ENCODE measurements at places on chromosomes 7 and 10.

DNA sequence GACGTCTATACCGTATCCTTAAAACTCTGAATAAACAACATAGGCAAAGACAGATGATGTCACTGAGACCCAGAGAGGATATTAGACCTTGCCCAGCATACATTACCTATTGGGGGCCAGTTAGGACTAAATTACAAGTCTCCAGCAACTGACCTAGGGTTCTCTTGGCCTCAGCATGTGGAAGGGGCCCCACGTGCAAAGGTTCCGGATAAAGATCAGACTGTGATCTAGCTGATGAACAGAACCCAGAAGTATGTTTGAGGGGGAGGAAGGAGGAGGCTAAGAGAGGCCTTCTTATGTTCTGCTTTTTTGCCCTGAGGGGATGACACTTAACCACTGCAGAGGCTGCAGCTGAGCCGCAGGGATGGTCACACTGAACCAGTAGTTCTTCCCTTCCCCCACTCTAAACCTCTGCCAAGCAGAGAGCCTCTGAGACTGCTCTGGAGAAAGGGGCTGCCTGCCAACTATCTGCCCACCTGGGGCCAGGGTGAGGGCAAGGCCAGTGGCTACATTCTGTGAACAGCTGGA is 24.0 kb upstream of the KMT2C start:
- DNase-seq: no peak
- no peaks in the 10 kb centered on the region for H3K36me3 ChIP-seq
- H3K4me1 ChIP-seq: no peaks in the 10 kb centered on the region
- H3K27ac ChIP-seq: peak overlapping the region; percentile 41
- no peak overlapping the region for H3K4me3 ChIP-seq

DNA sequence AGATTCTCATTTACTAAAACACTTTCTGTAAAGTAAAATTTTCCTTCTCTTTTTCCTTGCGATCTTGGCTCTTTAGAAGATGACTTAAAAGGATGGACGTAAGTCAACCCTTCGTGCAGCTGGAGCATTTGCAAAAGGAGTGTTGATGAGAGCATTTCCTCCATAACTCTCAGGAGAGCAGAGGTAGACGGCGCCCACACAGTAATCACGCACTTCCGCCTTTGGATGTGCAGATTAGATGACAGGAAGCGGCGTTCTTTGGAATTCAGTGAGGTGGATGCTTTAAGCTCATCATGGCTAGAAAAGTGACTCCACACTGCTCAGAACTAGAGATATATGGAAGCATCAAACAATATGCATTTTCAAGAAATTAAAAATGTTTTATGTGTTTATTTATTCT is 43.0 kb upstream of the NPS start:
- no peak overlapping the region for H3K4me3 ChIP-seq
- H3K4me1 ChIP-seq: no peaks in the 10 kb centered on the region
- no peak for DNase-seq
- H3K27me3 ChIP-seq: no peaks in the 10 kb centered on the region
- no peaks in the 10 kb centered on the region for H3K36me3 ChIP-seq

DNA sequence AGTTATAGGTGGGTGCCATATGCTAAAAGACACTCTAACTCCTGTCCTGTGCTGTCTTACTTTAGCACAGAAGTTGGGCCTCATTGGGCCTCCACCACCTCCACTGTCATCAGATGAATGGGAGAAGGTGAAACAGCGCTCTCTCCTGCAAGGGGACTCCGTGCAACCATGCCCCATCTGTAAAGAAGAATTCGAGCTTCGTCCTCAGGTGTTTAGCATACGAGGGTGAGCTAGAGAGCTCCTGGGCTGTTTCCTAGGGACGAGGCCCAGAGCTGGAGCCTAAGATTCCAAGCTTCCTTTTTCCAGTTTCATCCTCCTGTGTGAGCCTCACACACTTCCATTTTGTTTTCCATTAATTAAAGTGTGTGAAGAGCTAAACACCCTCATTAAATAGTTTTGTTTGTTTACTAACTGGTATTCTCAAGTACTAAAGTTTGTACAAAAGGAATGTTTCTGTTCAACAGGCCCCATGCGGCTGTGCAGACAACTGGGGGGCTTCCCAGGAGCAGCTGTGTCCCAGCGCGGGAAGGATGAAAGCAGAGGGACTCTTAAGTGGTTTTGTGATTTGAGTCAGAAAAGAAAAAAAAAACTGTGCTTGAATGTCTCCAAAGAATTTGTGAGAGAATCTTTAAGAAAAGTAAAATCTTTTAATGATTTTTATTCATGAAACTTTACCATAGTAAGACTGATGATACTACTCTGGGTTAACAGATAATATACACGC is 14.1 kb downstream of the RNF32 start:
- DNase-seq: no peak
- no peak overlapping the region for H3K4me3 ChIP-seq
- H3K4me1 ChIP-seq: no peaks in the 10 kb centered on the region
- H3K27ac ChIP-seq: no peak overlapping the region

DNA sequence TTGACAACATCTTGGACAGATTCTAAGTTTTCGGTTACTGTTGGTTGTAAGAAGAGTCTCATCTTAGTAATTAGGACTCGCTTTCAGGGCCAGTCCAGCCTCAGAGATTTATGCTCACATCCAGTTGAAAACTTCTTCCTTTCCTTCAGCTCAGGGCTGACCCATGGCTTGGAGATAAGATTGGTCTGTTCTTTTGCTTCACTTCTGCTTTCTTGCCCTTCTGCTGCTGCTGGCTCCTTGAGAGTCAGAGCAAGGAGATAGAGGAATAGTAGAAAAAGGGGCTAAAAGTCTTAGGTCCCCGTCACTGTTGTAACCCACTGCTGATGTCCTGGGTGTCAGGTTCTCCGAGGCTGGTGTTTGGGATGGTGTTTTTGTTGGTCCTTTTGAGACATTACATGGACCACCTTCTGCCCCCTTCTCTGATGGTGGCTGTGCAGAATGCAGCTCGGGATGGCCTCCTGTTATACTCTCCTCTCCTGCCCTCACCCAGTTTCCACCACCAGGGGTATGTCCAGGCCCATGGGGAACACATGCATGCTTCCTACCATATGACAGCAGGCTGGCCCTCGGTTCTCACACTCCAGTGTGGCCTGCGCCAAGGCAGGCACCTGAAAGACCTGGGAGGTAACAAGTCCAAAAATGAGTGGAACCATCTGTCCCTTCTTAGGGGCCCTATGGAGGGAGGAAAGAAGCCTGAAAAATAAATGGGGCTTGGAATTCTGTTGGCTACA is 67.8 kb upstream of the PCBD1 start:
- no peaks in the 10 kb centered on the region for H3K4me1 ChIP-seq
- H3K4me3 ChIP-seq: no peak overlapping the region
- DNase-seq: no peak
- no peaks in the 10 kb centered on the region for H3K27me3 ChIP-seq
- H3K27ac ChIP-seq: no peak overlapping the region

GRCh38 chr7:4733936-4734528 is 41.4 kb upstream of the AP5Z1 start:
- H3K4me3 ChIP-seq: no peak overlapping the region
- DNase-seq: no peak
- no peaks in the 10 kb centered on the region for H3K27me3 ChIP-seq
- no peak overlapping the region for H3K27ac ChIP-seq
- H3K36me3 ChIP-seq: no peaks in the 10 kb centered on the region

DNA sequence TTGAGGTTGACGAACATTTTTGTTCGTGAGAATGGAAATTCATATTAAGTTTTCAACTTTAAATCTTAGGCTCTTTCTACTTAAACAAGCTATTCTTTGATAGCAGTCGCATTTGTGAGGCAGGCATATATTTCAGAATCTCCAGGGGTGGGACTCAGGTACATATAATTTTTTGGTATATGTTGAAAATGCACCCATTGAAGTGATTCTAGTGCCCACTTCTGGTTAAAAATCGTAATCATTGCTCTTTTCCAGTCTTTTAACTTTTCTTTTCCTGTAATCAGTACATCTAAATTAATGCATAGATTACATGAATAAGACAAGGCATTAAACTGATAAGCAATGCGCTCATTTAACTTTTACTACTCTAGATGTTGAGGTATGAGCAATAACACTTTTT is 67.8 kb downstream of the ZNRF2 start:
- no peaks in the 10 kb centered on the region for H3K36me3 ChIP-seq
- no peak overlapping the region for H3K4me3 ChIP-seq
- peak overlapping the region; percentile 18 for H3K27ac ChIP-seq
- no peaks in the 10 kb centered on the region for H3K27me3 ChIP-seq

- no peak overlapping the region for H3K27ac ChIP-seq
- no peak overlapping the region for H3K4me3 ChIP-seq
- no peaks in the 10 kb centered on the region for H3K36me3 ChIP-seq
- no peaks in the 10 kb centered on the region for H3K4me1 ChIP-seq
- no peak for DNase-seq
Observed at GRCh38 chr10:8084799-8085198, 30.3 kb downstream of the GATA3 start.

- DNase-seq: no peak
- no peak overlapping the region for H3K4me3 ChIP-seq
- no peak overlapping the region for H3K27ac ChIP-seq
- no peaks in the 10 kb centered on the region for H3K4me1 ChIP-seq
- H3K27me3 ChIP-seq: no peaks in the 10 kb centered on the region
Observed at GRCh38 chr7:70790215-70791073, 341.5 kb upstream of the GALNT17 start.

Measured in breast epithelium (tissue), 4 donors.